ENCODE measurements at places on chromosomes 1 and 21.

- DNase-seq: no peak
Measured at GRCh38 chr1:226568077-226568831, 19.7 kb downstream of the STUM start.

GRCh38 chr1:9369964-9370788, 77.5 kb downstream of the SPSB1 start:
- no peak for DNase-seq

DNA sequence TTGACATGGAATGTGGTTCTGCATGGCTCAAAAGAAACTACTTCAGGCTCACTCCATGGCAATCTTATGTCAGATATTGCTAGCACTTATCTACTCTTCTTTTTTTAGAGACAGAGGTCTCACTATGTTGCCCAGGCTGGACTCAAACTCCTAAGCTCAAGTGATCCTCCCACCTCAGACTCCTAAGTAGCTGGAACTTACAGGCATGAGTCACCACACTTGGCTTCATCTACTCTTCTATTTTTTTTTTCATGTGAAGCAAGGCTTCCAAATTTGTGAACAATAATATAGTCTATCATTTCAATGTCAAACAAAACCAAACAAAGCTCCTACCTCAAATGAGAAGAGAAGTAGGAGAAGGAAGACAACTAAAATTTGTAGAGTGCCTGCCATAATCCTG, 7.5 kb upstream of the PSEN2 start:
- DNase-seq: no peak

GRCh38 chr21:38976900-38977299, 171.2 kb downstream of the ETS2 start:
- no peak for DNase-seq

- no peak for DNase-seq
Measured at GRCh38 chr1:221756830-221757551, 15.1 kb upstream of the DUSP10 start.

DNA sequence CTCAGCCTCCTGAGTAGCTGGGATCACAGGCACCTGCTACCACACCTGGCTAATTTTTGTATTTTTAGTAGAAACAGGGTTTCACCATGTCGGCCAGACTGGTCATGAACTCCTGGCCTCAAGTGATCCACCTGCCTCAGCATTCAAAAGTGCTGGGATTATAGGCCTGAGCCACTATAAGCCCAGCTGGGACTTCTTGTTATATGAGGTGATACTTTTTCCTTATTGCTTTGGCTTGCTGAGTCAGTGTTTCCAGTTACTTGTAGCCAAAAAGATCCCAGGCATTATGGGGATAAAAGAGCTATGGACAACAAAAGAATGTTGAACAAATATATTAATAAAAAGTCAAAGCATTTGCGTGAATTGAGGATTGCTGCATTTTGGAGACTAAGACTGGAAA, 69.9 kb upstream of the LPGAT1 start:
- DNase-seq: no peak

- DNase-seq: no peak
Measured at GRCh38 chr1:85296980-85297379, 20.5 kb upstream of the BCL10 start.

DNA sequence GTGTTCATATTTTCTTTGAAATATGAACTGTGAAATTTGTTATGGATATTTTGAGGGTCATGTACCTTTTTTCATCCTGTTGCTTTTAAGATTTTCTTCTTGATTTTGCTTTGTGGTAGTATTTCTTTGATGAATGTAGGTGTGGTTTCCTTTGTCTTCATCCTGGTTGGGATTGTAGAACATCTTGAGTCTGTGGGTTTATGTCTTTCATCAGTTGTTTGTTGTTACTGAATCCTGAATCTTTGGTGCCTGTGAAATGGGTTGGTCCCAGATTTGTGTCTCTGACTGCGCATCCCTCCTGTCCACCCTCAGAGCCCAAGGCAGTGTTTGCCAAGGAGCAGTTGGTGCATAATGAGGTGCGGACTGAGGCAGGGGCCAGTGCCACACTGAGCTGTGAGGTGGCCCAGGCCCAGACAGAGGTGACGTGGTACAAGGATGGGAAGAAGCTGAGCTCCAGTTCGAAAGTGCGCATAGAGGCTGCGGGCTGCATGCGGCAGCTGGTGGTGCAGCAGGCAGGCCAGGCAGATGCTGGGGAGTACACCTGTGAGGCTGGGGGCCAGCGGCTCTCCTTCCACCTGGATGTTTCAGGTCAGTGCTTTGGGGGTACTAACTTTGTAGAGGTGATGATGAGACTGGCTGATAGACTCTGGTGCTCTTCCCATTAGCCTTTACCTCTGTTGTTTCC, 38.5 kb downstream of the OBSCN start:
- DNase-seq: no peak

- DNase-seq: peak; percentile 72
Measured at GRCh38 chr1:42456754-42457089, 379 bp downstream of the PPCS start.

DNA sequence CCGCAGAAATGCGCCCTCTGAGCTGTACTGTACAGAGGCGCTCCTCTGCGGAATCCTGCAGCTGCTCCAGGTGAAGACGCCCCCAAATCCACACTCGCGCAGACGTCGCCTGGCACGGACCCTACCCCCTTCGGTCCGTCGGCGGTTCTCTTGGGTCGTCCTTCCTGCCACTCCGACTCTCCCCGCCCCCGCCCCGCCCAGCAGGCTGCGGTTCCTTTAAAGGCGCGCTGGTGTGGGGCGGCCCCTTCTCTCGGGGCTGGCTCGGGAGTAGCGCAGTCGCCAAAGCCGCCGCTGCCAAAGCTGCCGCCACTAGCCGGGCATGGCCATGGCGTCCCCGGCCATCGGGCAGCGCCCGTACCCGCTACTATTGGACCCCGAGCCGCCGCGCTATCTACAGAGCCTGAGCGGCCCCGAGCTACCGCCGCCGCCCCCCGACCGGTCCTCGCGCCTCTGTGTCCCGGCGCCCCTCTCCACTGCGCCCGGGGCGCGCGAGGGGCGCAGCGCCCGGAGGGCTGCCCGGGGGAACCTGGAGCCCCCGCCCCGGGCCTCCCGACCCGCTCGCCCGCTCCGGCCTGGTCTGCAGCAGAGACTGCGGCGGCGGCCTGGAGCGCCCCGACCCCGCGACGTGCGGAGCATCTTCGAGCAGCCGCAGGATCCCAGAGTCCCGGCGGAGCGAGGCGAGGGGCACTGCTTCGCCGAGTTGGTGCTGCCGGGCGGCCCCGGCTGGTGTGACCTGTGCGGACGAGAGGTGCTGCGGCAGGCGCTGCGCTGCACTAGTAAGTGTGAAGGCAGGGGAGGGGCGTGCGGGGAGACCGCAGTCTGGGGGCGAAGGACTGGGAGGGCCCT, at the start of gene RASSF5:
TSS of gene RASSF5 (plus strand) at position 248 of the 846 bp plus-strand sequence. CDS start at position 320, 72 bp downstream.
- DNase-seq: peak; percentile 93

DNA sequence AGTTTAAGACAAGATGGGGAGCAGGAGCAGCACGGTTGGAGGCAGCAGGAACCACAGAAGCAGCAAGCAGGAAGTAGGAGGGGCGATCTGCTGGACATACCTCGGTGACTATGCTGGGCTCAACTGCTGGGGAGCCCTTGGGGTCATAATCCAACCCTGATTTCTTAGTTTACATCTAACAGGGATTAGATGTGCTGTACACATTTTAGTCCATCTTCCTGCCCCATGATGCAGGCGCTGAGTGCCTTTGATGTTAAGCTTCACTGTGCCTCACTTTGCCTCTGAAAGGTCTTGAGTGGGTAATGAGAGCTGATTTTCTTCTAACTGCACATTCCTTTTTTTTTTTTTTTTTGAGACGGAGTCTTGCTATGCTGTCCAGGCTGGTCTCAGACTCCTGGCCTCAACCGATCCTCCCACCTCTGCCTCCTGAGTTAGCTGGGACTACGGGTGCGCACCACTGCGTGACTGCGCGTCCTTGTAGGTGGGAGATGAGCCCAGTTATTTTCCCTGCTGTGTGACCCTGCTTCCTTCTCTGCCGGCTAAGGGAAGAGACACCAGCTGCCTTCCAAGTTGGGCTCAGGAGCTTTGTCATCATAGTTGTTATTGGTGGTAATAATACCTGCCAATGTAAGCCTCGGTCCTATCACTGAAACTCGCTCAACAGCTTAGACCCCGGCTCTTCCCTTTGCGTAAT, 1.1 kb upstream of the RCAN3 start:
- DNase-seq: no peak

DNA sequence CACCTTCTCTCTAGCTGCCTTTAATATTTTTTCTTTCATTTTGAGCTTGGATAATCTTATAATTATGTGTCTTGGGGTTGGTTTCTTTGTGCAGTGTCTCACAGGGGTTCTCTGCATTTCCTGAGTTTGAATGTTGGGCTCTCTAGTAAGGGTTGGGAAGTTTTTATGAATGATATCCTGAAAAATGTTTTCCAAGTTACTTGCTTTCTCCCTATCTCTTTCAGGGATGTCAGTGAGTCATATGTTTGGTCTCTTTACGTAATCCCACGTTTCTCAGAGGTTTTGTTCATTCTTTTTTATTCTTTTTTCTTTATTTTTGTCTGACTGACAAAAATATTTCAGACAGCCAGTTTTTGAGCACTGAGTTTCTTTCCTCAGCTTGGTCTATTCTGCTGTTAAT, 55.4 kb upstream of the CCDC190 start:
- no peak for DNase-seq

DNA sequence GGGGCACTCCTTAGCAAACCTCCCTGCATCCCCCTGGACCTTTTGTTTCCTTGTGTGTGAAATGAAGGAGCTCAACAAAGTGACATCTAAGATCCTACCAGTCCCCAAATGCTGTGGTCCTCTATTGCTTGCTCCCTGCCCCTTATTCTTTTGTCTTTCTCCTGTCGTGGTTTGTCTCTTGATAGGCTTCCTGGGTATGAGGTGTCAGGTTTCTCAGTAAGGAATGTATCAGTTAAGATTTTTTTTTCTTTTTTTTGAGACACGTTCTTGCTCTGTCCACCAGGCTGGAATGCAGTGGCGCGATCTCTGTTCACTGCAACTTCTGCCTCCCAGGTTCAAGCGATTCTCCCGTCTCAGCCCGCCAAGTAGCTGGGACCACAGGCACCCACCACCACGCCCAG, 16.8 kb downstream of the CNIH3 start:
- DNase-seq: no peak

DNA sequence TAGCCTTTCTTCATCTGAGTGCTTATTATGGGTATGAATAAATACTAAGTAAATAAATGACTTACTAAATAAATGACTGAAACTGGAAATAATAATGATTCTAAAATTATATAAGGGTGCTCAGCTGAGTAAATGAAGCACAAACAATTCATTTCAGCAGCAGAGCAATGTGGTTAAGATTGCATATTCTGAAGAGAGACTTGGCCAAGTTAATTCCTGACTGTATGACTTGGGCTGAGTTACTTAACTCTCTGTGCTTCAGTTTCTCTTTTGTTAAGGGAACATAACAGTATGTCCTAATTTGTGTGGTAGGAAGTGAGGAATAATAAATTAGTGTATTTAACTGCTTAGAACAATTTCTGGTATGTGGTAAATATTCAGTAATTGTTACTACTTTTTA, 19.1 kb downstream of the AGL start:
- no peak for DNase-seq

- DNase-seq: peak; percentile 21
Measured at GRCh38 chr1:51622455-51622913, 5.6 kb downstream of the OSBPL9 start.

GRCh38 chr1:210496063-210496462, 167.4 kb downstream of the HHAT start:
- DNase-seq: no peak

DNA sequence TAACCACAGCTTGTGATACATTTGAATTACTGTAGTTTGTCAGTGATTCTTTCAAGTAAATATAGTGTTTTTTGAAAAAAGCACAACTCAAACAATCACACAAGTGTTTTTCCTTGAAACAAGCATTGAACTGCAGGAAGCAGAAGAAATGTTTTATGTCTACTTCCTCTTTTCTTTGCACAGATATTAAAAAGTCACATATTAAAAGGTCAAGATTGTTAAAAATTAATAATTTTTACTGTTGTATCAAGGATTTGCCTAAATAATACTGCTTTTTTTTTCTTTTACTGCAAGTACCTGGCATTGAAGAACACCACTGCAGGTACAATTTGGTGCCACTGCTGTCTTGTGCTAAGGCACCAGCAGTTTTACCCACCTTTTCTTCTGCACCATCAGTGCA, 214.2 kb upstream of the C1orf105 start:
- DNase-seq: no peak

- DNase-seq: no peak
Measured at GRCh38 chr1:228818928-228819630, 83.8 kb downstream of the RHOU start.

DNA sequence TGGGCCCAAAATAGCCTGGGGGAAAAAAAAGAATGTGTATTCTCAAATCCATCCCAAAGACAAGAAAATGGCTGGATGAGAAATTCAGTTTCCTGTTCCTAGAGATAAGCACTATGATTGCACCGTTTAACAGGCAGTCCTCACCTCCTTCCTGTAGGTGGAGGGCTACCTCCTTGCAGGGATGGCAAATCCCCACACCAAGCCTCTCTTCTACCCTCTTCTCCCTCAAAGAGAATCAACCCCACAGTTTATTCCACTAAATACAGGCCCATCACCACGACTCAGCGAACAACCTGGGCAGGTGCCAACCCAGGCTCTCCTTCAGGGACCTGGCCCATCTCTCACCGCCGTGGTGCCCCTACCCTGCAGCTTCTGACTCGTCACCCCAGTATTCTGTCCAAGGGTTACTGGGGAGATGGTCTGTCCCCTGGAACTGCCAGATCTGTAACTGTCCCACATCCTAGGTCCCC, 3.4 kb upstream of the CHD5 start:
- no peak for DNase-seq

DNA sequence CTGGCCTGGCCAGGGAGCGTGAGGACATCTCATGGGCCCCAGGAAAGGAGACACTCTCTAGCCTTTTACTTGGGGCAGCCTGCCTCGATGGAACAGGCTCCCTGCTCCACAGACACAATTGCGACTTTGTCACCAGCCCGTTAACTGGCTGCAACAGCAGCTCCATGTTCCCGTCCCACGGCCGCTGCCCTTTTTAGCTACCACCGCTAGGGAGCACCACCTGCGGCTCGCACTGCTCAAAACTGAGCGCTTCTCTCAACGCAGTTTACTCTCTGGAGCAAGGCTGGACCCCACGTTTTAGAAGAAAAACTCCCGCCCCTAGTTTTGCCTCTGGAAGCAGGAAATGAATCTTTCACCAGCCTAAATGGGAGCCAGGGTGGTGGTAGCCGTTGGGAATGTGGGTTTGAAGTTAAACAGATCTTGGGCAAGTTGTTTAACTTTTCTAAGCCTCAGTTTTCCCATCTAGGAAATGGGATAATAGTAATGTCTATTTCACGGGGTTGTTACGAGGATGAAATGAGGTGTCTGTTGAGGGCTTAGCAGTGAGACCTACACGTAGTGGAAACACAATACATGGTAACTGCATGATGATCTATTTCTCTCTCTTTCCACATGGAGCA, 3.5 kb upstream of the LRRC38 start:
- DNase-seq: peak; percentile 13

GRCh38 chr1:157542676-157543075, 9.6 kb downstream of the FCRL5 start:
- no peak for DNase-seq

GRCh38 chr1:25735956-25736529, 64.0 kb upstream of the SELENON start:
- no peak for DNase-seq

- DNase-seq: no peak
Measured at GRCh38 chr1:205477121-205477758, 21.4 kb upstream of the BLACAT1 start.

GRCh38 chr1:9389968-9390367, 97.3 kb downstream of the SPSB1 start:
- no peak for DNase-seq

Measured in body of pancreas (tissue), 4 donors.